Prostate gland (tissue), 2 donors: ENCODE measurements at places on chromosomes 2 and 18. TPM values are rescaled to one million over a fixed set of nuclear protein-coding genes. Genes with fewer than 3 reads are reported as not detected.

The GAD1 gene
- 16.7 TPM for total RNA-seq

DNA sequence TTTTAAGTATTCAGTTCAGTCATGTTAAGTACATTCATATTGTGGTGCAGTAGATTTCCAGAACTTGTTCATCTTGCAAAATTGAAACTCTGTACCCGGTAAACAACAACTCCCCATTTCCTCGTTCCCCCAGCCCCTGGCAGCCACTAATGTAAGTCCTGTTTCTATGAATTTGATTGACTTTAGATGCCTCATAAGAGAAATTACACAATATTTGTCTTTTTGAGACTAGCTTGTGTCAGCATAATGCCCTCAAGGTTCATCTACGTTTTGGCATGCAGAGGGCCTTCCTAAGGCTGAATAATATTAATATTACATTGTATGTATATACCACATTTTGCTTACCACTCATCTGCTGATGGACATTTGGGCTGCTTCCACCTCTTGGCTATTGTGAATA is 30.9 kb downstream of the METTL21A start:
- H3K36me3 ChIP-seq = no peaks in the 10 kb centered on the region
- H3K27ac ChIP-seq = no peak overlapping the region
- H3K27me3 ChIP-seq = no peaks in the 10 kb centered on the region

The FAM210A gene
- 12.4 TPM for total RNA-seq

- H3K36me3 ChIP-seq = no peaks in the 10 kb centered on the region
- peak overlapping the region; percentile 41 for H3K27ac ChIP-seq
- DNase-seq = no peak
- H3K4me1 ChIP-seq = no peaks in the 10 kb centered on the region
- H3K27me3 ChIP-seq = no peaks in the 10 kb centered on the region
- H3K4me3 ChIP-seq = no peak overlapping the region
These were observed 106.3 kb downstream of the ANTXR1 start for GRCh38 chr2:69119104-69119894.

GRCh38 chr2:190767821-190768220 is 112.8 kb upstream of the GLS start:
- DNase-seq = no peak
- H3K27ac ChIP-seq = no peak overlapping the region
- no peaks in the 10 kb centered on the region for H3K36me3 ChIP-seq
- no peaks in the 10 kb centered on the region for H3K4me1 ChIP-seq

- no peak overlapping the region for H3K4me3 ChIP-seq
- no peak for DNase-seq
- no peaks in the 10 kb centered on the region for H3K36me3 ChIP-seq
- no peaks in the 10 kb centered on the region for H3K27me3 ChIP-seq
These were observed 42.5 kb downstream of the FER1L5 start for GRCh38 chr2:96684883-96685576.

The SCN7A gene
- 6.3 TPM for total RNA-seq
